ENCODE measurements at places on chromosomes 11 and 22. TPM values are rescaled to one million over a fixed set of nuclear protein-coding genes. Genes with fewer than 3 reads are reported as not detected.

DNA sequence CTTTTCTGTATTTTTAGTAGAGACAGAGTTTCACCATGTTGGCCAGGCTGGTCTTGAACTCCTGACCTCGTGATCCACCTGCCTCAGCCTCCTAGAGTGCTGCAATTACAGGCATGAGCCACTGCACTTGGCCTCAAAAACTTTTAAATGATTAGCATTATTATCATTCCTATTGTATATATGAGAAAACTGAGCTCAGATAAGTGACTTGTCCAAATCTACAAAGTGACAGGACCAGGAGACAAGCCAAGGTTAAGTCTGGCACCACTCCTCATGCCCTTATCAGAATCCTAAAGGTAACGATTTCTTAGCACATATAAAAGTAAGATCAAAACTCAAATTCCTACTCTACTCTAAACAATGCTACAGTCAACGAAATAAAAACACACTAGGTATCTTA lies 32.2 kb upstream of the CHRNA10 start:
- no peaks in the 10 kb centered on the region for H3K27me3 ChIP-seq
- DNase-seq = no peak
- H3K27ac ChIP-seq = no peak overlapping the region
- H3K4me3 ChIP-seq = no peak overlapping the region
- H3K4me1 ChIP-seq = no peaks in the 10 kb centered on the region

- no peak for DNase-seq
- no peaks in the 10 kb centered on the region for H3K4me1 ChIP-seq
- no peak overlapping the region for H3K4me3 ChIP-seq
- no peaks in the 10 kb centered on the region for H3K36me3 ChIP-seq
Observed at GRCh38 chr11:62863687-62864335, 16.9 kb upstream of the SLC3A2 start.

DNA sequence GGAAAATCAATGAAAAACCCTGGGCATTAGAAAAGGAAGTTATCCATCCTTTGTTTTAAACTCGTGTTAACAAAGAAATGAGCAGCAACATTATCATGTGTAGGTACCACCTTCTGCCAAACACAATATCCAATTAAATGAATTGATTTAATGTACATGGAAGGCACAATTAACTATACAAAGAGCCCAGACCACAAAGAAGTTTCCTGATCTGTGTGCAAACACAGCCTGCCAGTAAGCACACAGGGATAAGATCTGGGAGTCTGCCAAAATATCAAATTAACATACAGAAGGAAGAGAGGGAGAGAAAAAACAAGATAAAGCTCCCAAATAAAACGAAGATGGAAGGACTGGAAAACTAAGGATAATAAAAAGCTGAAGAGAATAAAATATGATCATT lies 54.1 kb upstream of the SLC25A1 start:
- no peaks in the 10 kb centered on the region for H3K27me3 ChIP-seq
- H3K27ac ChIP-seq = no peak overlapping the region
- no peak overlapping the region for H3K4me3 ChIP-seq
- H3K4me1 ChIP-seq = no peaks in the 10 kb centered on the region

DNA sequence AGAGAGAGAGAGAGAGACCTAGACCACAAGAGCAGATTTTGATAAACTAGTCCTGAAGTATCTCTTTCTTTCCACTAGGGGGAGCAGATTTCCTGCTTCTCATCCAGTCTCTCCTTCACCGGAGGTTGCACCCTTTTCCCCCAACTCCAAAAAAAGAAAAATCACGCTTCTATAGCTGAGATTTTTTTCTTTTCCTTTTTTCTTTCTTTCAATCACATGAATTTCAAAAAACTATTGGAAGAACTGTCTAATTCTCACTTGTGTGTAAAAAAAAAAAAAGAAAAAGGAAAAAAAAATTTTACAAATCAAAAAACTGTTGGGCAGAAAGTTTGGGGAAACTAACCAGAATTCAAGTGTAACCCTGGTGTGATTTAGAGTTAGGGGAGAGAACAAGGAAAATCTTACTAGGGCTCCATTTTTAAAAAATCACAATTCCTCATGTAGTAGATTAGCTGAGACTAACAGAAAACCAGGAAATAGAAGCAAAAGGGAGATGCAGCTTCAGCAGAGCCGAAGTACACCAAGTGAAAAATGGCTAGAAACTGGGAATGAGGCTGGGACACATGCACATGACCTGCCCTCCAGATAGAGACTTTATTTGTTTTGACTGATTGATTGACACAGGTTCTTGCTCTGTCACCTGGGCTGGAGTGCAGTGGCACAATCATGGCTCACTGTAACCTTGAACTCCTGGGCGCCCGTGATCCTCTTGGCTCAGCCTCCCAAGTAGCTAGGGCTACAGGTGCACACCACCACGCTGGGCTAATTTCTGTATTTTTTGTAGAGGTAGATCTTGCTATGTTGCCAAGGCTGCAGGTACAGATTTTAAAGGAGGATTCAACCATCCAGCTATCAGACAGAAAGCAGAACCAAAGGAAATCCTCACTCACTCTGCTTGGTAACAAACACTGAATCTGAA lies 27.1 kb downstream of the SDHD start:
- no peaks in the 10 kb centered on the region for H3K27me3 ChIP-seq
- H3K36me3 ChIP-seq = no peaks in the 10 kb centered on the region
- no peaks in the 10 kb centered on the region for H3K4me1 ChIP-seq
- no peak for DNase-seq
- no peak overlapping the region for H3K4me3 ChIP-seq

DNA sequence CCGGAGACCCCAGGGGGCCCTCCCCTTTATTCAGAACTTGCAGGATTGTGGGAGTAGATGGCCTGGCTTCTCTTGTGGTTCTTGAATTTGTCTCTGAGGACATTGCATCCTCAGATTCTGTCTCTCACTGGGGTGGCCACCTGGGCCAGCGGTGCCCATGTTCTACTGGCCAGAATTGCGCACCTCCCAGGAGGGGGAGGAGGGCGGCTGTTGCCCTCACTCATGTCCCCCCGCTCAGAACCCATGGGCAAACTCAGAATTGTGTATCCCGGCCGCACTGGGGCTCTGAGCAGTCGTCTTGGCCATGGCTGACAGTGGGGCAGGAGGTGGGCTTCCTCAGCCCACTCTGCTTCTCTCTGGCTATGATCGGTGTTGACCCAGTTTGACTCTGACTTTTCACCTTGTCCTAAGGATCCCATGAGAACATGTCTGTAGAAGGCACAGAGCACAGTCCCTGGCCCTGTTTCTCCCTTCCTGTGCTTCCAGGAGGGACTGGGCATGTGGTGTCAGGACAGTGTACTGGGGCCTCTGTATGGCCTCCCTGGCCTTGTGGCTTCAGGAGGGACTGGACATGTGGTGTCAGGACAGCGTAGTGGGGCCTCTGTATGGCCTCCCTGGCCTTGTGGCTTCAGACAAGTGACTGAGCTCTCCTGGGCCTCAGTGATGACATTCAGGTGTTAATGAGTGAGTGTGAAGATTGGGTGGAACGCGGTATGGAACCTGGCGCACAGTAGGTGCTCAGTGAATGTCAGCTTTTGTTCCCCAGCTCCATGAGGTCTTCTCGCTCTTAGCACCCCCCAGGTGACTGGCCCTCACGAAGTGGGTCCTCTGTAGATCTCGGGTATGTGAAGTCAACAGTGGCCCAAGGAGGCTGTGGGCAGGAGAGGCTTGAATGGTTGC lies 99.3 kb downstream of the TBC1D22A start:
- no peaks in the 10 kb centered on the region for H3K4me1 ChIP-seq
- H3K27me3 ChIP-seq = no peaks in the 10 kb centered on the region
- H3K36me3 ChIP-seq = no peaks in the 10 kb centered on the region
- DNase-seq = no peak
- H3K27ac ChIP-seq = no peak overlapping the region

GRCh38 chr11:65867284-65868071 lies 5.1 kb downstream of the EFEMP2 start:
- H3K27me3 ChIP-seq = no peaks in the 10 kb centered on the region
- no peak for DNase-seq
- H3K27ac ChIP-seq = no peak overlapping the region
- H3K4me3 ChIP-seq = no peak overlapping the region

GRCh38 chr11:19817870-19818269 lies 105.2 kb downstream of the NAV2 start:
- no peaks in the 10 kb centered on the region for H3K4me1 ChIP-seq
- no peak overlapping the region for H3K27ac ChIP-seq
- no peak for DNase-seq
- H3K27me3 ChIP-seq = no peaks in the 10 kb centered on the region
- H3K36me3 ChIP-seq = no peaks in the 10 kb centered on the region

GRCh38 chr11:131370901-131371790 lies 731 bp downstream of the NTM start:
- no peaks in the 10 kb centered on the region for H3K27me3 ChIP-seq
- H3K4me1 ChIP-seq = no peaks in the 10 kb centered on the region
- no peaks in the 10 kb centered on the region for H3K36me3 ChIP-seq
- H3K27ac ChIP-seq = no peak overlapping the region

DNA sequence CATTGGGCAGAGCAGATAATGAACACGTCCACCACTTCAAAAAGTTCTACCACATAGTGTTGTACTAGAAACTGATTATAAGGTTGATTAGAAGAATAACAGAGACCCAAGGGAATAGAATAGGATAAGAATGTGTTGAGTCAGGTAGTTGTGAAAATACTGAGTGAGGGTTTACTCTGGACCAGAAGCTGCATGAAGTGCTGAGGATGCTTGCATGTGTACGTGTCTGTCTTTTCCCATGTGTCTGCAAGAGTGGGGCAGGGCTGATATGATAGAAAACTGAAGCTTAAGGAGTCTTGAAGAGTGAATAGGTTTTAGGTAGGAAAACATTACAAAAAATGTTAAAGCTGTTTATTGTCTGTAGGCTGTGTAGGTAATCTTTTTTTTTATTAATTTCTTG lies 20.6 kb downstream of the TRPC6 start:
- no peak for DNase-seq
- H3K36me3 ChIP-seq = no peaks in the 10 kb centered on the region
- H3K4me1 ChIP-seq = no peaks in the 10 kb centered on the region
- H3K27ac ChIP-seq = no peak overlapping the region

Gene OR51L1
- not detected for total RNA-seq

Gene GALNT18
- not detected for total RNA-seq

Gene RAG2
- not detected for total RNA-seq

Gene IL10RA
- 184 TPM for total RNA-seq
